ENCODE measurements at places on chromosomes 4 and X.

DNA sequence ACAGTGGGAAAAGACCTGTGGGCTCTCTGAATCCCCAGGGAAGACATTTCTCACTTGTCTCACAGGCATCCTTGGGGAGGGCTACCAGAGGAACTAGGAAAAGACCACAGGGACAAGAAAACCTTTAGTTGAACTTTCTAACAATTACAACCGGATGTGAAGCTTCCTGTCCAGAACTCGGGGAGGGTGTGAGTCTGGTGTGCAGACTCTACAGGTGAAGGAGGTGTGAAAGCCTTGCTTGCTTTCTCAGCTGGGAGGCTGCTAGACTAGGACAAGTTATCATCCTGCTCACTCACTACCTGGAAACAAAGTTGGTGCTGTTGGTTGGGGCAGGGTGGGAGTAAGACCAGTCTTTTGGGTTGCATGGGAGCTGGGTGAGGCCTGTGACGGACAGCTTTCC is 158.5 kb upstream of the PBDC1 start:
- DNase-seq: no peak

- no peak for DNase-seq
These were observed 53.0 kb upstream of the MMAA start for GRCh38 chr4:145566086-145566708.

GRCh38 chr4:38160487-38161207 is 200.4 kb downstream of the PTTG2 start:
- DNase-seq: peak; percentile 45

GRCh38 chr4:8289151-8289750 is 19.7 kb downstream of the HTRA3 start:
- DNase-seq: no peak

- DNase-seq: no peak
These were observed 1056.7 kb downstream of the PCDH19 start for GRCh38 chrX:99353412-99353811.

DNA sequence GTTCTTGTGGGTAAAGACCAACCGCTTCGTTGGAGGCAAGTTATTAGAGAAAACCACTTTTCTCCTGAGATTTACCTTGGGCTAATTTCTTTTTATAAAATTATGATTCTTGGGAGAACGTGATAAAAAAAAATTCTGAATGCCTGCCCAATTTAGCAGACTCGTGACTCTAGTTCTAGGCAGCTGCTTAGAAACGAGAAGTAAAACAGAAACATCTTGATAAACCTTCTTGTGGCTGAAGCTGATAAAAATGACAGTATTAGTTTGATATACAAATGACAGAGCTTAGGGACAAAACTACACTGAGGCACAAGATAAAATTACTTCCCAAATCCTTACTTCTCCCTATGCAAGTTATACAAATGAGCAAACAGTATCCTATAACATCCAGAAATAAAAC is 458.9 kb upstream of the TEX13C start:
- DNase-seq: no peak
